ENCODE measurements at places on chromosomes 12 and 14.

GRCh38 chr14:24463017-24463883 lies 20.7 kb upstream of the SDR39U1 start:
- no peak for DNase-seq

- DNase-seq = no peak
Measured at GRCh38 chr12:66624806-66625205, 54.1 kb downstream of the GRIP1 start.

GRCh38 chr12:12735301-12735700 lies 18.1 kb downstream of the CDKN1B start:
- DNase-seq = no peak

GRCh38 chr14:32047791-32048190 lies 29.3 kb upstream of the ARHGAP5 start:
- DNase-seq = no peak

GRCh38 chr14:49653508-49653907 lies 18.5 kb upstream of the DNAAF2 start:
- DNase-seq = no peak

DNA sequence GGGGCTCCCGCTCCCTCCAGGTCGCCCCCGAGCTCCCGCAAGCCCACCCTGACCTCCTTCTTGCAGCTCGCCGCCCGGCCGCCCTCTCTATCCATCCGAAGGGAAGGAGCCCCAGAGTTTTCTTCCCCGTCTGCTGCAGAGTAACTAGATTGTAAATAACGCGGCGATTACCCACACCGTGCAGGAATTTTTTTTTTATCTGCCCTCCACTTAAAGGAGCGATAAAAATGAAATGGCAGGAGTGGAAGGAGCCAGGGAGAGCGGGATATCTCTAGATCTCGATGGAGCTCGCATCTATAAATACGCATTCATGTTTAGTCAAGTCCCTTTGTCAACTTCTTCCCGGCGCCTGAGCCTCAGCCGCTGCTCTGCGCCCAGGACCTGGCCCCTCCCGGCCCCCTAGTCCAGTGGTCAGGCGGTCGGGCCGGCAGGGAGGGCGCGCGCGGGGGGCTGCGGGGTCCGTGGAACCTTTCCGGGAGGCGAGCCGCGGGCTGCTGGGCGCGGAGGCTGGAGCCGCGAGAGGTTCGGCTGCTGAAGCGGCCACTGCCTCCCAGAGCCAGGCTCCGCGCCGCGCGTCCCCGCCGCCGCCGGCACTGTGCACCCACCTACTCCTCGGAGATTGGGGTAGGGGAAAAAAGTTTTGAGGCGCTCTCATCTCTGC lies 386.0 kb downstream of the BCAT1 start:
- DNase-seq = no peak

DNA sequence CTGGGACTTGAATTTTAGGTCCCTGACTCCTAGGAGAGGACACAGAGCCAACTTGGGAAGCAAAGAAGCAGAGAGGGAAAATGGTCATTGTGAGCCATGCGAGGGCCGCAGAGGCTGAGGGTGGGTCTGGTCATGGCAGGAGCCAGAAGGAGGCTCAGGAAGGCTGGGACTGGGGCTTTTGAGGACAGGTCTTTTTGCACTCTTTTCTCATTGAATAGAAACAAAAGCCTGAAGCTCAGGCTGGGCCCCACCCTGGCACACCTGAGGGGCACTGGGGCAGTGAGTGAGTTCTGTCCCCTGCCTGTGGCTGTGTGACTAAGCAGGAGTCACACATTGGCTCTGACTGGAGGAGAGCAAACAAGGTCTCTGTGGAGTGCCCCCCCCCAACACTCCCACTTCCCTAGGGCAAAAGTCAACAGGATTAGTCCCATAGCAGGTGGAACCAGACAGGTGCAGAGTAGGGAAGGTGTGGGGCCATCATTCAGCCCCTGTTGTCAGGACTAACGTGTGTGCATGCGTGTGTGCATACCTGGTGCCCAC lies 2.8 kb downstream of the KRT7 start:
- no peak for DNase-seq

- DNase-seq = no peak
Measured at GRCh38 chr12:62860501-62861411, 74.2 kb downstream of the PPM1H start.

DNA sequence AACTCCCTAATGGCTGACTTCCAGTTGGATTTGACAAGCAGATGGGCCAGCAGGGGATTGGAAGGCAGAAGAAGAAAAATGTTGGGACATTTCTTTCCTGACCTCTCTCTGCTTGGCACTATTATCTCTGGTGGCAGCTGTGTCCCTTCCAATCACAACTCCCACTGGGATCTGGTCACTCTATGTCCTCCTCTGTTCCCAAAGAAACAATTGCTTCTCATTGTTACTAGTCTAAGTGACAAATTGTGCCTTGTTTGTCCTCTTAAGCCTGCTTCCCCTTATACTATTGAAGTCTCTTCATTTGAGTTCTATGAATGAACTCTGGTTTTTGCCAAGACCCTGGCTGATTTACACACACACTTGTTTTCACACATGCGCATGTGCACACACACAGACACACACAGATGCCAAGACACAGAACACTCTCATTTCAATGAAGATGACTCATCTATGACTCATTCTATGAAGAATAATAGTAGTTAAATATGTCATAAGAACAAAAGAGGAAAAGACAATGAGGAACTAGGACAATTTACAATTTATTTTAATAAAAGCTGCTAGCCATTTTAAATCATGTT lies 83.0 kb upstream of the FAR2 start:
- DNase-seq = no peak

DNA sequence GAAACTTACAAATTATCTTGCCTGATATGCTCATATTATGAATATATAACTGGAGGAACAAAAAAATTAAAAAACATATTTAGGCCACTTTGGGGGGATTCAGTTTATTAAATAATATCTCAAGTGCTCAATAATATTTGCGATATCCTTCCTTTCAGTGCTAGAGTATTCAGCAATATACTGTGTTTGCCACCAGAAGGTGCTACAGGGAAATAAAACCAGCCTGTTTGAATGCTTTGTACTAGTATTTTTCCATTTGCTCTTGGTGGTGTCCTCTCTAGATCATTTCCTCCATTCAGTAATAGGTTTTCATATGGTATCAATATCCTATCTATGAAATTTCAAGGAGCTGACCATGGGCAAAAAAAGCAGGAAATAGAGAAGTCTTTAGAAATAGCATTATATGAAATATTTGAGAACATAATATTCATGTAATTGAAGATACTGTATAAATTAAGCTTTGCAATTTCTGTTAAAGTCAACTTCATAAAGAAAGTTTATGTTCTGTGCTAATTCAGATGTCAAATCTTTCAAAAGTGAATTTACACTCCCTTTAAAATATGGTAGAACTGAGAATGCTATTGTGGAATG lies 106.2 kb upstream of the NAV3 start:
- no peak for DNase-seq

DNA sequence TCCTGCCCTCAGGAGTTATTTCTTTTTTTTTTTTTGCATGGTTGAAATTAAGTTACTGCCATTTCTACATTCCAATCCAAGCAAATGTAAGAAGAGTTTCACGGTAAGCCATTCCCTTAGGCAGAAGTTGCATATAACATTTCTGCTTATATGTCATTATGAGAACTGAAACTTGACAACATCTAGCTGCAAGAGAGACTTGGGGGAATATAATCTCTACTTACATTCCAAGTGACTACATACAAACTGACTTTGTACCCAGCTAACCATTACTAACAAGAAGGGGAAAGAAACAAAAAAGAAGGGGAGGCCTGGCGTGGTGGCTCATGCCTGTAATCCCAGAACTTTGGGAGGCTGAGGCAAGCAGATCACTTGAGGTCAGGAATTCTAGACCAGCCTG lies 7.3 kb upstream of the RESF1 start:
- no peak for DNase-seq

DNA sequence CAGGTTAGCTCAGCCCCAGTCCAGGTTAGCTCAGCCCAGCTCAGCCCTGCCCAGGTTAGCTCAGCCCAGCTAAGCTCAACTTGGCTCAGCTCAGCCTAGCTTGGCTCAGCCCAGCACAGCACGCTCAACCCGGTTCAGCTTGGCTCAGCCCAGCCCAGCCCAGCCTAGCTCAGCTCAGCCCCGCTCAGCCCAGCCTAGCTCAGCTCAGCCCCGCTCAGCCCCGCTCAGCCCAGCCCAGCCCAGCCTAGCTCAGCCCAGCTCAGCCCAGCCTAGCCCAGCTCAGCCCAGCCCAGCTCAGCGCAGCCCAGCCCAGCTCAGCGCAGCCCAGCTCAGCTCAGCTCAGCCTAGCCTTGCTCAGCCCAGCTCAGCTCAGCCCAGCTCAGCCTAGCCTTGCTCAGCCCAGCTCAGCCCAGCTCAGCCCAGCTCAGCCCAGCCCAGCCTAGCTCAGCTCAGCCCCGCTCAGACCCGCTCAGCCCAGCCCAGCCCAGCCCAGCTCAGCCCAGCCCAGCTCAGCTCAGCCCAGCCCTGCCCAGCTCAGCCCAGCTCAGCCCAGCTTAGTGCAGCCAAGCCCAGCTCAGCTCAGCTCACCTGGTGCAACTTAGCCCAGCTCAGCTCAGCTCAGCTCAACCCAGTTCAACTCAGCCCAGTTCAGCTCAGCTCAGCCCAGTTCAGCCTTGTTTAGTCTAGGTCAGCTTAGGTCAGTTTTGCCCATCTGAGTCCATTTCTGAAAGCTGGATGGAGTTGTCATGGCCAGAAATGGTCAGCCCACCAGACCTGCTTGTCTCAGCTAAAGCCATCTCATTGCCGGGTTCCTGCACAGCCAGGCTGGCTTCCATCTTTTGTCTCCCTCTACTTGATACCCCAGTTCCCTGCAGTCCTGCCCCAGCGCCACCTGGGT lies 333.6 kb downstream of the TMEM121 start:
- peak; percentile 61 for DNase-seq

DNA sequence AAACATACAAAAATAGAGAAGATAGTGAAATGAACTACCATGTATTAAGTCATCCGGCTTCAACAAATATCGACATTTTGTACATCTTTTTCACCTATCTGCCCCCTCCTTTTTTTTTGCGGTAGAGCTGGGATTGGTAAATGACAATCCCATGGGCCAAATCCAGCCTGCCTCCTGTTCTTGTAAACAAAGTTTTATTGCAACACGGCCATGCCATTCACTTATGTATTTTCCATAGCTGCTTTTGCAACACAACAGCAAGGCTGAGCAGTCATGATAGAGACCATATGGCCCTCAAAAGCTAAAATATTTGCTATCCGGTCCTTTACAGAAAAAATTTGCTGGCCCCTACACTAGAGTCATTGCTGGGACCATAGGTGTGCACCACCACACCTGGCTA lies 58.1 kb upstream of the PLEKHG3 start:
- no peak for DNase-seq

DNA sequence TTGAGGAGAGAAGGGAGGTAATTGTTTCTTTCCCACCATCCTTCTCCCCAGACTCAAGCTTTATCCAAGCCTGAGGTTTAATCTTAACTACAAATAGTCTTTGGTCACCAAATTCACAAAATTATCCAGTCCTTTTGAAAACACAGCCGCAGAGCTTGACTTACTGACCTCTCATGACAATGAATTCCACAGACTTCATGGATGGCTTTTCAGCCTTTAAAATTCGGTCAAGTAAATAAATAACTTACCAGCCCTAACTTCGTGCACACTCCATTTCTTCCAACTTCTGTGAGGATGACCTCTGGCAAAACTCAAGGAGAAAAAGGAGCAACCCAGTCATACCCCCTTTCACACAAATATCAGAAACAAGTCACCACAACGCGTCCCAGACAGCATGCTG lies 137.0 kb upstream of the CDKN3 start:
- no peak for DNase-seq

GRCh38 chr12:56122637-56123036 lies 4.6 kb downstream of the ZC3H10 start:
- no peak for DNase-seq

DNA sequence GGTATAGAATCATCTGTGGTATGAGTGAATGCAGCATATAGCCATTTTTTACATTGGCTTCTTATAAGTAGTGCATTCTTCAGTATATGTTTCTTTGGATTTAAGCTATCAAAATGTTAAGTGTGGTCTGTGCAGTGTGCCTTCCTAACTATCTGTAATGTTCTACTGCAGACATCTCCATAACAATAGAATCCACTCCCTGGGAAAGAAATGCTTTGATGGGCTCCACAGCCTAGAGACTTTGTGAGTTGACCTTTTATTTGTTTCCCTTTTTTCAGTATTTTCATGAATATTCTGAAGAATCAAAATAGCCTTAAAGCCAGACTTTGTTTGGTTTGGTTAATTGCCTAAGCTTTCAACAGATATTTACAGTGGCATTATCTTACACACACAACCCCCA lies 107.2 kb downstream of the ZFC3H1 start:
- no peak for DNase-seq

DNA sequence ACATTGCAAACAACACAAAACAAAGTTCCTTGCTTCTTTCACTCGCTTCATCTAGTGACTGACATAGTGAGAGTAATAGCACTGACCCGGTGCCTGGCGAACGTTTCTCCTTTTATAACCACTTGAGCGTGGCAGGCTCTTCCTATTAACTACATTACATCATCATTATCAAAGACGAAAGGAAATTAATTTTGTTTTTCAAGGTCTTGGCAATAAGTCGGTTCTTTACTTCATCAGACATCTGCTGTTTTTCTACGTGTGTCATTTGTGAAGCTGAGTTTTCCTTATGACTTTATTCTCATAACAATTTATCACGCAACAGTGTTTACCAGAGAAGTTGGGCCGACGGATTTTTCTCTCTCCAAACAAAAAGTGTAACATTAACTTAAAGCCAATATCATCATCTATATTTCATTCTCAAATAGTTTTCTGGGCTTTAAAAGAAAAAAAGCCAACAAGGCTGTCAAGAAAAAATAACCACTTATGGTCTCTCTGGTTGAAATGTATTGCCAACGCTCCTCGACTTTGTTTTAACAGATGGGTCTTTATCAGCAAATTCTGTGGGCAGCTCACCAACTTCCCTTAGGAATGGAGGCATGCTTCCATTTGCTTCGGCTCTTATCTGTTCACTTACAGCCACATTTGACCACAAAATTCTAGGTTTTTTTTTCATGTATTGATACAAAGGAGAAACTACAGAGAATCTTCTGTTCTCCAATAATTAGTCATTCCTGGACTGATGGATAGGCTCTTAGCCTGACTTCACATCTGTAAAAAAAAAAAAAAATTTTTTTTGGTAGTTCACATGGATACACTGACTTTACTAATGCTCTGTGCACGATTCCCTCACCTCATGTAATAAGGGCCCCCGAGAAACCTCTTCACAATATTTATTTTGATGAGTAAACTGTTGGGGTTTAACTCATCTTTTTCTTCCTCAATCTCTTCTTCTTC lies 97.1 kb upstream of the CDKN3 start:
- no peak for DNase-seq

GRCh38 chr14:94555991-94556390 lies 5.3 kb upstream of the SERPINA4 start:
- no peak for DNase-seq

DNA sequence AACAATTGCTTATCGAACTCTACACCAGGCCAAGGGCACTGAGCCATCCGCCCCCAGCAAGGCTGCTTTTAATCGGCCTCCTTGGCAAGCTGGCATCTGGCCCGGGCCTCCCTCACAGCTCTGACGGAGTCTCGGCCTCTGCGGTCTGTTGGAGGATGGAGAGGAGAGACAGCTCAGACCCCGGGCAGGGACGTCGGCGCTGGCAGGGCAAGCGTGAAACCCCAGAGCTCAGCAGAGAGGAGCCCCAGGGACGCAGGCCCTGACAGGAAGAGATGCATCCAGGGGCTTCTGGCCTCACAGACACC lies 17.5 kb downstream of the CAMKK2 start:
- DNase-seq = no peak

Data from CD4-positive, alpha-beta T cell treated with Interleukin-17A for 1 hour (primary cell).